HEK293T (cell line): ENCODE measurements at places on chromosomes 1 and 21.

DNA sequence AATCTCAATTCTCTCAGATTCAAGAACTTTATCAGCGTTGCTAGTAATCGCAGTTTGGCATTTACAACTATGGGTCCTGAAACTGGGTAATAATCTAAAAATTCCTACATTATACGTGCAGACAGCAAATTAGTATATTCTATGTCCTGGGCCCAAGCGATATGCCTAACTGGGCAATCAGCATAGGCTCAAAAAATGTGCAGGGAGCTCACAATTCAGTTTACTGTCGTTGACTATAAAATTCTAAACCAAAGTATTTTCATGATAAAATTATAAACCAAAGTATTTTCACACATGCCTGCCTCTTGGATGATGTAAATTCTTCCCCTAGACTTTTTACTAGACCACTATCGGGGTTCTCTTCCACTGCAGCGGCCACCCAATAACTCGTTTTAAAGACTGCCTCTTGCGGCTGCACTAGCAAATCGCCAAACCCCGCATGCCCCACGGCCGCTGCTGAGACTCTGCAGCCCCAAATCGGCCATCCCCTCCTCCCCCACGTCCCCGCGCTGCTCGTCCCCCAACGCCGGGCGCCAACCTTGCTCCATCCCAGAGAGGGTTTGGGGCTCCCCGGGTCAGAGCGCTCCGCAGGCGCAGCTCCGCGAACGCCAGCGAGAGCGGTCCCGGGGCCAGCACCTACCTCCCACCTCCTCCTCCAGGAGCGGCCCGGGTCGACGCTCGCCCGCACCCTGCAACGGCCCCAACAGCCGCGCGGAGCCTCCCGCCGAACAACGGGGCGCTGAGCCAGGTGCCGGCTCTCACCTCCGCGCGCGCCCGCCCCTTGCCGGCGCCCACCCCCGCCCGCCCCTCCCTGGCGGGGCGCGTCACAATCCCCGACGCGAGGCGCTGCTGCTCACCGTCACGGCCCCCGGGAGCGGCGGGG, 506 bp downstream of the SSX2IP start:
- no peak for DNase-seq

DNA sequence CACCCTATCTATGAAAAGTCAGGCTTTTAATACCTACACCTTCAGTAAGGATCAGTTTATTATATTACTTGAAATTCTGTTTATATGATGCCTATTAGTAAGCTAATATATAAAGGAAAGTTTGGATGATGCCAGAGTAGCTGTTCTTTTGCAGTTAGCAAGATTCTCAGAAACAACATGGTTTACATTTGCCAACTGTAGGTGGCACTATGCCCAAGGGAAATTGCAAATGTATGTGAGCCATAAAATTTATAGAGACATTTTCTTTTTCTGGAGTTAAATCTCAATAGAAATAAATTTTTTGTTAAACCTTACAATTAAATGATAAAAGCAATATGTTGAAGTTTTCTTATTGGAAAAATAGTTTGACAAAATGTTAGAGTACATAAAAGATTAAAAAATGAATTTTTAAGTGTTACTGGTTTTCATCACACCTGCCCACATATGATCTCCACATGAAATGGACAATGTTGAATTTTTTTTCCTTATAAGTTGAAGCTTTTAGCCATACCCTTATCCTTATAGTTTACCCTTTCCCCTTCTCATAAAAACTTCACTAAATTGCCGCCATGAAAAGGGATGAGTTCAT, 32.1 kb upstream of the EPHX4 start:
- DNase-seq, result peak; percentile 44

DNA sequence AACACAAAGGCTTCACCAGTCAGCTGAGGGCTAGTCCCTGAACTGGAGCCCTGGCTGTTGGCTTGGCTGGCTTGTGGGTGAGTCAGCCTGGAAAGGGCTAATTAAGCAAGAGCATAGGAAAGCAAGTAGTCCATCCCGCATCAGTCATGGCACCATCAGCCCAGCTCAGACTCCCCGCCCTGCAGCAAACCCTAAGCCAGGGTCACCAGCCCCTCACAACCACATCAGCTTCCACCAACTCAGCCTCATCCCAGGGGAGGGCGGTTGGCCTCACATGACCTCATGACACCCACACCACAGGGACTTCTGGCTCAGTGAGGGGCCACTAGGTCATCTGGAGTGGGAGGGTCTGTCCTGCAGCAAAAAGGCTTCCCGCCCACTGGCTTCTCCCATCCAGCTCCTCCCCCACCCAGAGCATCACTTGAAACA, 7.0 kb upstream of the SPATC1L start:
- no peak for DNase-seq

DNA sequence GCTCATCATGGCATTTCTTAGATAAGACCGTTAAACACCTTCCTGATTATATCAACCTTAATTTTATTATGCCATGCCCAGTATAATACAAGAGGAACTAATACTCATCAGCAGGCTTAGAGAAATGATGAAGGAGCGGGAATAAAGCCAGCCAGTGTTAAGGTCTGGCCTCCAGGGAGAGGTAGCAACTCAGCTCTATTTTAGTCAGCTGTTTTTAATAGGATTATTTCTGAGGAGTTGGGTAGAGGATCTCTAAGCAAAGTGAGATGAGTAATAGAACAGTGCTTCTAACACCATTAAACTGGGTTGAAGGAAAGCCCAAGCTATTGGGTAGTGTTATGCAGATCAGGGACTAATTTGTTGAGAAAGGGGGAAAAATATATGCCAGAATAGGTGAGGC, 921.5 kb downstream of the TTLL7 start:
- no peak for DNase-seq

- no peak for DNase-seq
Observed at GRCh38 chr21:15825700-15826099, 95.9 kb downstream of the USP25 start.

GRCh38 chr1:41780322-41780721, 138.4 kb downstream of the HIVEP3 start:
- no peak for DNase-seq

- DNase-seq, result no peak
Observed at GRCh38 chr1:221100611-221101010, 221.4 kb downstream of the HLX start.

GRCh38 chr21:32186804-32187203, 92.0 kb downstream of the MIS18A start:
- no peak for DNase-seq

DNA sequence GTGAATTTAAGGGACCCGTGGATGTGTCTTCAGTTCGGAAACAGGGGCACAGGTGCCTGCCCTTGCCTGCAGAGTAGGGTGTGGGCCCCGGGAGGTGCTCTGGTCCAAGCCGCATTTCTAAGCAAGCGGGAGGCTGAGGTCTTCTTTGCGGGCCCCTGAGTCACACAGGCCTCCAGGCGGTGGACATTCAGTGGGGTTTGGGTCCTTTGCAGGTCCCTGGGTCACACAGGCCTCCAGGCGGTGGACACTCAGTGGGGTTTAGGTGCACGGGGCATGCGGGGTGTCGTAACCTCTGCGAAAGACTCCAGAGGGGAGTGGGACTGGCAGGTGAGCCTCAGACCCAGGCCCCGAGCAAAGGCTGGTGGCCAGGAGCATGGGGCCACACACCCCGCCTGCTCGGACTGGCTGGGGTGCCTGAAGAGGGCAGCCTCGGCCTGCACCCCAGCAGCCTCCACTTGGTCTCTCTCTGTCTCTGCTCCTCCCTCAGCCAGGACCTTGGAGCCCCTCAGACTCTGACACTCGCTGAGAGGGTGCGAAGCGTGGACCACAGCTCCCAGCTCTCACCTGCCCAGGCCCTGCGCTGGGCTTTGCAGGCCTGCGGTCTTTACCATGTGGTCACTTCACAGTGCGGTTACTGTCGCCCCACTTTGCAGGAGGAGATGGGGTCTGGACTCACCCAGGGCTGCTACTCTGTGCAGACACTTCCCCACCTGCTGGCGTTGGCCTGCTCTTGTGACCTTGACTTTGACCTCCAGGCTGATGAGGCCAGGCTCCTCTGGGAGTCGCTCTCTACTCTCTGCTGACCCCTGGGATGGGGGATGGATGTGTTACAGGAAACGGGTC, 6.0 kb upstream of the AGPAT3 start:
- no peak for DNase-seq

- no peak for DNase-seq
Observed at GRCh38 chr1:115355069-115355468, 17.0 kb upstream of the NGF start.

GRCh38 chr1:7387053-7387927, 383.8 kb upstream of the VAMP3 start:
- no peak for DNase-seq

- DNase-seq, result no peak
Observed at GRCh38 chr1:30748699-30749401, 8.7 kb downstream of the LAPTM5 start.

DNA sequence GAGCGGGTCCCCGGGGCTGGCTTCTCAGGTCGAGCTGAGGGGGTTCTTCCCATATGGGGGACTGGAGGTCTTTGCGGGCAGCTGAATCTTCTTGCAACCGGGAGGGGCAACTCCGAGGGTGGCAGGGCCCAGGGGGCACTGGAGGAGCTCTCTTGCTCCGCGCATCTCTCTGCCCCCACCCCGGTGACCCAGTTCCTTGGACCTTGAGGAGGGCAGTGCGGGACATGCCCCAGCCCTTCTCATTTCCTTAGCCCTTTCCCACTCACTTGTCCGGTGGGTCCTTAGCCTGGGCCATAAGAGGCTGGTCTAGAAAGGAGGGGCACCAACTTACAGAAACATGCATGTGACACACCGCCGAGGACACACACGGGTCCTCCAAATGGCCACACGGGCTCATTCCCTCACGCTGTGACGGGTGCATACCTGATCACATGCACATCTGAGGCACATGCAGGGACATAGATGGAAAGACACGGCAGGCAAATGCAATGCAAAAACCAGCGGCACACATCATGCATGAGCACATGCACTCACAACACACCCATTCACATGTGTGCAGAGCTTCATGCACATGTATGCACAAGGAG, 630 bp downstream of the HPCA start:
- DNase-seq, result no peak

DNA sequence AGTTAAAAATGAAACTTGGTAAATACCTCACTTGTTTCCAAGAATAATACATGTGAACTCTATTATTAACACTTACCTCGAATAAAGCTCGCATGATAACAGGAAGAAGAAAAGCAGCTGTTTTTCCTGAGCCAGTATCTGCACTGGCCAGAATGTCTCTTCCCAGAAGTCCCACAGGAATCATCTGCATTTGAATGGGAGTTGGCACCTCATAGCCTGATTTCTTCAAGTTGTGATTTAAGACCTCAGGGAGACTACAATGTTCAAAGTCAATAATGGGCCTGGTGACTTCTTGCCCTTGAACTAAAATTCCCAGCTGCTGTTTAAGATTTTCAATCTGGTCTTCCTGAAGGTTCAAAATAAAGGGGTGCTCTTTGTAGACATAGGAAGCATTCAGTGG, 3.8 kb downstream of the DDX59 start:
- DNase-seq, result no peak

DNA sequence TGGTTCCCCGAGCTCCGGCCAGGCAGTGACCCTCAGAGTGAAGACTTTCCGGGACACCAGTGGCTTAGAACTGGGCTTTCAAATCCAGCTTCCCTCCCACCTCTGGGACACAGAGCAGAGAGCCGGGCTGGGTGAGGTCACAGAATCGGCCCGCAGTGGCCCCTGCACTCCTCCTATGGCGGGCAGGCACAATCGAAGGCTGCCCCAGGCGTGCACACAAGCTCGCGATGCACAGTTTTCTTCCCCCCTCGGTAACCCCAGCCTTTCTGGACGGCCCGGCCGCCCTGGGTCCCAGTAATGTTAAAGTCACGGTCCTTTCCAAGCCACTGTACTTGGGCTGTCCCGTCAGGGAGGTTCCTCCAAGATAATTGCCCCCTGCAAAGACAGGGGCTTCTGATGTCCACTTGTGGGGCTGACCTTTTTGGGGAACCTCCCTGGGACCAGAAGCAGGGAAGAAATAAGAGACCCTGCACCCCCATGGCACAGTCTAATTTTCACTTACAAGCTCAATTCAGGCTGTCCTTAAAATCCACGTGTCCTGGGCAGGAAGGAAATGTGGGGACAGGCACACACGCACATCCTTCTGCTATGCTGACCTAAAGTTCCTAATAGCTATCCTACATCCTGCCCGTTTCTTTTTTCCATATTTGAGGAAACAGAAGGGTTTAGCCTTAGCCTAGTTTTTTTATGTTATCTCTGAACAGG, 13.7 kb downstream of the TFF3 start:
- DNase-seq, result no peak

DNA sequence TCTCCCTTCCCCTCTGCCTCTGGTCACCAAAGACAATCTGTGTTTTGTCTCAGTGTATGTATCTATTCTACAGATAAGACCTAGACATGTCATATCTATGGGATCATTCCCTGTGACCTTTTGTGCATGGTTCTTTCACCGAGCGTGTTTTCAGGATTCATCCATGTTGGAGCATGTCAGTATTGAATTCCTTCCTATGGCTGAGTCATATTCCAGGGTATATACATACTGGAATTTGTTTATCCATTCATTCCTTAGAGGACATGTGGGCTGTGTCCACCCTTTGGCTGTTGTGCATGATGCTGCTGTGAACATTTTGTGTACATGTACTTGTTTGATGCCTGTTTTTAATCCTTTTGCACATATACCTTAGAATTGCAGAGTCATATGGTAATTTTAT, 69.9 kb downstream of the NFASC start:
- no peak for DNase-seq

DNA sequence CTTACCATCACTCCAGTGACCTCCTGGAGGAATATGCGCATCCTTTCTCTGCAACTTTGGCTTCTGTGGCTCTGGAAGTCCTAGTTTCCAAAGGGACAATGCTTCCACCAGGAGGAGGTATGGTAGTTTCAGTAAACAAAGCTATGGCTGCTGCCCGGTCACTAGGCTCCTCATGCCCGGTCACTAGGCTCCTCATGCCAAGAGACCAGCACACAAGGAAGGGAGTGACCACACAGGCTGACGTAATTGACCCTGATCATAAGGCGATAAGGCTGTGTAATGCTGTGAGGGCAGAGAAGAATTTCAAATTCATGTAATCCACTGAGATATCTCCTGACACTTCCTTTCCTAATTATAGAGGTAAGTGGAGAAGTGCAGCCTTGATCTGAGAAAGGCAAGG, 102.9 kb downstream of the DTL start:
- no peak for DNase-seq

DNA sequence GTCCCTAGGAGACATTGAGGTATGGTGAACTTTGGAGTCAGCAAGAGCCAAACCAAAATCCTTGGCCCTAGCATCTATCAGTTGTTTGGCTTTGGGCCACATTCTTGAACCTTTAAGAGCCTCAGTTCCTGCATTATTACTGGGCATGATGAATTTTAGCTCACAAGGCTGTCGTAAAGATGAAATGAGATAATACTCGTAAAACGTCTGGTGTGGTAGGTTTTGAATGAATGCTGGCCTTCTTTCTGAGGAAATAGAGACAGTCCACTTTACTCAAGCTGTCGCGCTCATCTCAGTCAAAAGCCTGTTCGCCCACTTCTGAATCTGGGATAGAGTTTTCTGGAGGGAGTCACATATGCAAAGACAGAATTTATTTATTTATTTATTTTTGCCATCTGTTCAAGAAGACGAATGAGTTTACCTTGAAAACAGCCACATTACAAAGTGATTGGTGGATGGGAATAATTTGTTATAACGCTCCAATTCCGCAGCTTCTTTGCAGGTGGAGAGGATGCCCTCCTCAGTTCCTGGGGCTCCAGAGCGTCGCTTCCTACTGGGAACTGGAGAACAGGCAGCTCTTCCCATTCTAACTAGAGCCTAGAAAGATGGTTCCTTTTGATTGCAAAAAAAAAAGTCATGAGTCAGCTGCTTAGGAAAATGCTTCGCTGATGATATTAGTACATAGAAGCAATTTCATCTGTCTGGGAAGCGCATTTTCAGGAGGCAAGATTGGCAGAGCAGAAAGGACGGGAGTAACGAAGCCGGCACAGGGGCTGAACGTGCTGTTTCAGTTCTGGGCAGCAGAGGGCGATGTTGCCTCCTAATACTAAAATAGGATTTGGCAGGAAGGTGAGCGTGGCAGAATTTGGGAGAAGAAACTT, 49.9 kb upstream of the CYP2J2 start:
- peak; percentile 87 for DNase-seq
